ENCODE measurements at places on chromosomes 1 and 21.

- DNase-seq: peak; percentile 70
Measured at GRCh38 chr21:31220575-31220974, 123.5 kb downstream of the TIAM1 start.

DNA sequence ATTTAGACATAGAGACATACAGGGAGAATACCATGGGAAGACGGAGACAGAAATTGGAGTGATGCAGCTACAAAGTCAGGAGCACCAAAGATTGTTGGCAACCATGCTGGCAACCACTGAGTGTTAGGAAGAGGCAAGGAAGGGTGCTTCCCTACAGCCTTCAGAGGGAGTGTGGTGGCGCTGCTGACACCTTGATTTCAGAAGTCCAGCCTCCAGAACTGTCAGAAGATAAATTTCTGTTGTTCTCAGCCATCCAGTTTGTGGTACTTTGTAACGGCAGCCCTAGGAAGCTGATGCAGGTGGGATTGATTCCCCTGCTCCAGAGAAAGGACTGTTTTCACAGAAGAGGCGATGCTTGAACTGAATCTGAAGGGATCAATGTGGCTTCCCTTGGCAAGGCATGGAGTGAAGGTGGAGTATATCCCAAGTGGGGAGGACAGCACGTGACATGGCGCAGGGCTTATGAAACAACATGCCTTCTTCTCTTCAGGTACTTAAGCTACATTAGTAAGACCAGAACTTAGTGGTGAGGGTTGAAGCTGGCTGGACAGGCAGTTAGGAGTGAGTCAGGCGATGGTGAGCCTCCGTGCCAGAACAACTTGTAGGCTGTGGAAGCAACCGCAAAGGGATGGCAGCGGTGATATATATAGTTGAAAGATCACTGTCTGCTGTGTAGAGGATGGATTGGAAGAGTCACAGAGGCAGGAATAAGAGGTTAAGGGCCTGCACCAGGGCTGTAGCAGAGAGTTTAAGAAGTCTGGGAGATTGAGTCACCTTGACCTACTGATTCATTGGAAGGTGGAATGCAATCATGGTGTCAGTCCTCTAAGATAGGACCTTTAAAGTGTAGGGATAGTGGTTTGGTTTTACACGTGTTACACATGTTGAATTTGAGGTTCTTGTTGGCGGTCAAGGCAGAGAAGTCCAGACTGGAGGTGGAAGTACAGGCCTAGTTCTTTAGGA is 2.1 kb downstream of the LEPR start:
- peak; percentile 40 for DNase-seq

DNA sequence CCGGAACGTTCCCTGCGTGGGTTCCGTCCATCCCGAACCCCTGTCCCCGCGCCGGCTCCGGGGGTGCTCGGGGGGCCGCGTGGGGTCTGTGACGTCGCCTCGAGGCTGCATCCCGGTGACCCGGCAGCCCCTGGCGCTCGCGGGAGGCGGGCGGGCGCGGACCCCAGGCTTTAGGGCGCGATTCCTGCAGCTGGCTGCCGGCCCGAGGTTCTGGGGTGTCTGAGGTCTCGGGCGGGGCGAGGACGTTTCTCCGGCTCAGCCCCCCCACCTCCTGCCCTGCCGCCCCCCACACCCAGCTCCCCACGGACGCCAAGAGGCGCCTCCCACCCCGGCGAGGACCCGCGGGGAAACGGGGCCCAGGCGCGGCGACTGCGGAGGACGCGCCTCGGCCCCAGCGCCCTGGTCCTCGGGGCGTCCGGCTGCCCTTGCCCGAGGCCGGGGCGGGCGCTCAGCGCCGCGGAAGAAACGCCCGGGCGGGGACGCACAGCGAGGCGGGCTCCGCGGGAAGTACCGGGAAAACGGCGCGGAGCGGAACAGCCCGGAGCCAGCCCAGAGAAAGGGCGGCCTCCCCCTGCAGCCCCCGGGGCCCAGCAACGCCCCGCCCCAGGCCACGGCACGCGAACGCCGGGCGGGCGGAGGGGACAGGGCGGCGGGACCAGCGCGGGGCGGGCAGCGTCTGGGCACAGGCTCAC is 1.3 kb upstream of the PCBP3 start:
- DNase-seq: no peak

- DNase-seq: no peak
Measured at GRCh38 chr1:19400875-19401534, 84.3 kb downstream of the CAPZB start.

- no peak for DNase-seq
Measured at GRCh38 chr21:17779496-17779895, 39.7 kb downstream of the C21orf91 start.

GRCh38 chr1:59731591-59731990 is 83.2 kb upstream of the HOOK1 start:
- no peak for DNase-seq

GRCh38 chr1:67682659-67683197 is 2.3 kb upstream of the GADD45A start:
- DNase-seq: peak; percentile 29

- no peak for DNase-seq
Measured at GRCh38 chr1:184509105-184509504, 122.3 kb downstream of the C1orf21 start.

DNA sequence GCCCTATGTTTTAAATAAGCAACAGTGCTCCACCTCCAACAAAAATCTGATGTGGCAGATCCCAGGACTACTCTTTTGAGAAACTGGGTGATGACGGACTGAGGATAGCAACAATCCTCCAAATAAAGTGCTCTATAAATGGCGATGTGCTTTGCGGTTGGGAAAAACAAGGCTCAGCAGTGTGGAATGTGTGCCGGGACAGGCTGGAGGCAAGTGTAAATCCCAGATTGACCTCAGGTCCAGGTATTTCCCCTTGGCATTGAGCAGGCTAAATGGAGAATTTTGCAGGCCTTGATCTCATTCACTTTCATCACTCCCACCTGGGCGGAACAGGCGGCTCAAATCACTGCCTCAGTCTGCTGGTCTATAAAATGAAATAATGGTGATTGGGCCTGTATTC is 35.1 kb downstream of the LRRC42 start:
- no peak for DNase-seq
